ENCODE measurements at places on chromosomes 1 and 21.

GRCh38 chr1:200808846-200809245 is 63.9 kb upstream of the GPR25 start:
- no peak for DNase-seq

DNA sequence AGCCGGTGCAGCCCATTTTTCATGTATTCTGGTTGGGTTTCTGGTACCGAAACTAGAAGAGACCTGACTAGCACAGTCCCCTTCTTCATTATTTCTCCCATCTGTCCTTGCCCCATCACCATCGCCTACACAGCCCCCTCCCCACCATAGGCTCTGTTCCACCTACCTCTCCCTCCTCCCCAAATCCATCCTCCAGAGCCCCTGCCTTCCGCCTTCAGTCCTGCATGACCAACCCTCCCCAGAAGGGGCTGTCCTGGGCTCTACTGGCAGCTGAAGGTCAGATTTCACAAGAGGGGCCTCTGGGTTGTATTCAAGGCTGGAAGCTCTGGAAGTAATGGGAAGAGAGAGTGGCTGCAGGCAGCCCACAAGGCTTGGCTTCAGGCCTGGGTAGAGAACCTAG is 55.2 kb downstream of the SDC3 start:
- no peak for DNase-seq

DNA sequence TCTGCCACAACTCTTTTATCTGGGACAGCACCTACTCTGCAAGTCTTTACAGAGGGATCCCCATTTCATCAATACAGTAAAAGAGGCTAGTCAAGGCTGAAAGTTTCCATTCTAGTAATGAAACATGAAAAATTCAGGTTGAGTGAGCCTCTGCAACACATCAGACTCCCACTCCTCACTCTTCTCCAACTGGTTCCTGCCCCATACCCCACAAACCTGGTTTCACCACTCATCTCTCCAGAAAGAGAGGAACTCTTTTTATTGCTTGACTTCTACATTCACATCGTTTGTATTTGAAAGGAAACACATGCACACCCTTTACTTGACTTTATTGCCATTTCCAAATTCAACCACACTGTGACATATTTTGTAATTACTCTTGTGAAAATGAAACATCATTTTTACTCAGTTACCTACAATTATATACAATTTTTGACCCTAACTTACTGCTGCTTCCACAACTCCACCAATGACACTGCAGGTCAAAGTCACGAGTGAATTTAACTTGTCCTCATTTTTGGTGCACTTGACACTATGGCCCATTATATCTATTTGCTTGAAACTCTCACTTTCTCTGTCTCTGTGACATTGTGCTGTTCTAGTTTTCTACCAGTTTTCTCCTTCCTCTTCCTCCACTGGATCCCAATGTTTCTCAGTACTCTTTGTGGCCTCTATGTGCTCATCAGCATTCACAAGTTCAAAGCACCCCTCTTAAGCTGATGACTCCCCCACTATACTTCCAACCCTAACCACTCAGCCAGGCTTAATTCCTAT is 8.0 kb downstream of the STX6 start:
- peak; percentile 3 for DNase-seq

- DNase-seq, result no peak
Observed at GRCh38 chr1:53459321-53460175, at the start of gene DMRTB1. TSS of gene DMRTB1 (plus strand) at chr1:53459399. CDS start at chr1:53459454, 55 bp downstream.

GRCh38 chr1:72177711-72178110 is 104.6 kb downstream of the NEGR1 start:
- peak; percentile 64 for DNase-seq

DNA sequence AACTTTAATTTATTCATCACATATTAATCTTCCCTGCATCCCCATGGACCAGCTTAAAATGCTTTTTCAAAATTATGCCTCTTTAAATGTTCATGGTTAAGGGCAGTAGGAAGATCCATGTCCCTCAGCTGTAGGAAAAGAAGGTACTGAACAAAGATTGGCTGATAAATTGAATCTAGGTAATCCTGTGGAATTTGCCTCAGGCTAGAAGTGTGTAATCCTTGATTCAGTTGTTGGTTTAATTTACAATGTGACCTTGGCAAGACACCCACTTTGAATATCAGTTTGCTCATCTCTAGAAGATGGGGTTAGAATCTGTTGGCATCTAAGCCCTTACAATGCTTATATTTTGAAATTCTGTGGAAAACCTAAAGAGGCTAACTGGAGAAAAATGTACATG is 6.1 kb downstream of the TTC4 start:
- DNase-seq, result no peak

- no peak for DNase-seq
Observed at GRCh38 chr1:74571493-74571800, 59.0 kb upstream of the LRRC53 start.

DNA sequence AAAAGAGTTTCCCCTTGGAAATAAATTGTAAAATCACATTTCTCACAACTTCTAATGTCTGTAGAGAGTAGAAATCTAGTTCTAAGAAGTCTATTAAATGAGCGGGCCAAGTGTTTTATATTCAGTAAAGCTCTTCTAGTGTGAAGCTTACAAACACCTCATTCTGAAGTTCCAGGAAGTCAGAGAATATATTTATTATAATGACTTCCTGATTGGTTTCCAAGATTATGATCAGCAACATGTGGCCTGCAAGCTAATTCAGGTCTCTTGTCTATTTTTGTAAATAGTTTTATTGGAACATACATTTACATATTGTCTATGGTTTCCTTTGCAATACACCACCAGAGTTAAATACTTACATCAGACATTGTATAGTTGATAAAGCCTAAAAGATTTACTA is 603.9 kb downstream of the AMY1C start:
- DNase-seq, result no peak

GRCh38 chr1:98870959-98871903 is 133.4 kb downstream of the PLPPR5 start:
- peak; percentile 3 for DNase-seq

GRCh38 chr1:4034318-4034887 is 134.3 kb upstream of the C1orf174 start:
- DNase-seq, result no peak

GRCh38 chr1:229938551-229938950 is 128.5 kb upstream of the GALNT2 start:
- no peak for DNase-seq

- DNase-seq, result no peak
Observed at GRCh38 chr1:6998267-6998666, 213.0 kb downstream of the CAMTA1 start.

GRCh38 chr1:55781003-55781402 is 565.8 kb upstream of the USP24 start:
- DNase-seq, result no peak

DNA sequence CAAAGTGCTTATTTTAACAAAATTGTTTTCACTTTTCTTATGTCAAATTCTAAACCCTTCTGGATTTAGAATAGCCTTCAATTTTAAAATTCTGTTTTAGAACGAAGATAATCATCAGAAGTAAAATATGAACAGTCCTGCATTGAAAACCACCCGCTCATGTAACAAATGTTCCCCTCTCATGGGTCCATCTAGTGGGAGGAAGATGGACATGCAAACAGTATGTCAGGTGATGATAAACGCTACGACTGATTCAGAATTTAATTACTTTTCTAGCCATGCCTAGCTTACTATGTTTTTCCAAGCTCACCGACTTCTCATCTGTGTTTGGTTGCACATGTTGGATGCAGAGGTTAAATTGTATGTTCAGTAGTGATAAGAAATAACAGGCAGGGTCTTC is 23.5 kb downstream of the SOD1 start:
- DNase-seq, result no peak

DNA sequence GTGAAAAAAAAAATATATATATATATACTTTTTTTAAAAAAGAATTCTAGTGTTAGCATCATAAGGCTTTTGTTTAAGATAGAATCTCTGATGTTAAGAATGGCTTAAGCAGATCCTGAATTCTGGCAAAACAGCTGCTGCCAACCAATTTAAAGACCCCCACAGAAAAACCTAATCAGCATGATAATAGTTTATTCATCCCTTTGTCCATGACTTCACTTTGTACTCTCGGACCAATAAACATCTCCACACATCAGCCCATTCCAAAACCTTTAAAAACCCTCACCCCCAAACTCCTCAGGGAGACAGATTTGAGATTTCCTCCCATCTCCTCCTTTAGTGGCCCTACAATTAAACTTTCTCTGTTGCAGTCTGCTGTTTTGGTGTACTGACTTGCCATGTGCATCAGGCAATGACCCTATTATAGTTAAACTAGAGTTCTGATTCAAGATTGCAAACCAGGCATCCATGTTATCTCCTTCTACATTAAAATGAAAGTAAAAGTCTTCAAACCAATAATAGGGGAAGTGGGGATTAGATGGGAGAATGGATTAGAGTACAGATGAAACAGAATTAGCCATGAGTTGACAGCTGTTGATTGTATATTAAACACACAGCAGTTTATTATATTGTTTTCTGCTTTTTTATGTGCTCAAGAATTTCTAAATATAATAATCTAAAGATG is 9.8 kb upstream of the PHTF1 start:
- no peak for DNase-seq

- peak; percentile 55 for DNase-seq
Observed at GRCh38 chr1:224543453-224543852, 72.7 kb upstream of the CNIH3 start.

GRCh38 chr21:31034378-31034777 is 3.9 kb downstream of the KRTAP19-8 start:
- no peak for DNase-seq

GRCh38 chr1:78176448-78176847 is 130.7 kb downstream of the GIPC2 start:
- DNase-seq, result peak; percentile 79

DNA sequence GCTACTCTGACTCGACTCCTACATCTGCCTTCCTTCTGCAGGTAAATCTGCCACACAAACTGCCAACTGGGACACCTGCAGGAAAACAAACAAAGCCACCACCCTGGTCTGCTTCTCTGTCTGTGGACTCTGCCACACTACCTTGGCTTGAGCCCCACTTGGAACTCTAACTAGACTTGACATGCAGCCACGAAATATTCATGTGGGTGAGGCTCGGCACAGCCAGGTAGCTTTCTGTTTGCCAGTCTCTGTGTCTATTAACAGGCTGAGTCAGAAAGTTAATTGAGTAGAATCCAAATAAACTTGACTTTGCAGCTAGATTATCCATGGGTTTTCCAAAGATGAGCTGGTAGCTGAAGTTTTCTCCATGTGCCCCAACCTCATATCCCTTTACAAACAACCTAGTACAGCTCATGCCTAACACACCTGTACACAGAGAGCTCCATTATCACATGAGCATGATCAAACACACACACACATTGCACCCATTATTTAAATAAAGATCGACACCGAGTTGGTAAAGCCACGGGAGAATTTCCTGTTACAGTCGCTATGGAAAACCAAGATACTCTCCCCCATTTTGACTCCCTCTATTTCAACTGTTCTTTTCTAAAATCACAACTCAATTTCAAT is 808 bp downstream of the C1orf116 start:
- DNase-seq, result no peak

- DNase-seq, result peak; percentile 74
Observed at GRCh38 chr1:184296466-184297243, 90.2 kb upstream of the C1orf21 start.

- DNase-seq, result no peak
Observed at GRCh38 chr1:200473698-200474371, 64.0 kb upstream of the ZNF281 start.

- DNase-seq, result no peak
Observed at GRCh38 chr1:9164919-9165318, 36.0 kb upstream of the GPR157 start.

GRCh38 chr1:94713472-94714141 is 106.5 kb upstream of the SLC44A3 start:
- DNase-seq, result peak; percentile 100

- no peak for DNase-seq
Observed at GRCh38 chr1:84467298-84467697, 11.8 kb upstream of the RPF1 start.

DNA sequence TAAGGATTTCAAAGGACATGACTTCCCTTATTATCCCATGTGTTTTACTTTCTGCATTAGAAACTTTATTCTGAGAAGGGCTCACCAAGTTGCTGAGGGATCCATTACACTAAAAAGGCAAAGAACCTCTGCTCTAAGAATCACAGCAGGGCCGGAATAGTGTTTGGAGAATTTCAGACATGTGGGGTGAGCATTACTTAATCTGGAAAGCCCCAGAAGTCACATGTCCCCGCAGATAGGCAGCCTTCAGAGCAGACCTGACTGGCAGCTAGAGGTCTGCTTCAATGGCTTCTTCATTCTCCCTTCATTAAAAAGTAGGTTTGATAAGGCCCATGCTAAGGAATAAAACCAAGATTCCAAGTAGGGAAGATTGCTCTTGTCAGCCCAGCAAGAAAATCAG is 52.6 kb upstream of the RBM15 start:
- DNase-seq, result no peak

DNA sequence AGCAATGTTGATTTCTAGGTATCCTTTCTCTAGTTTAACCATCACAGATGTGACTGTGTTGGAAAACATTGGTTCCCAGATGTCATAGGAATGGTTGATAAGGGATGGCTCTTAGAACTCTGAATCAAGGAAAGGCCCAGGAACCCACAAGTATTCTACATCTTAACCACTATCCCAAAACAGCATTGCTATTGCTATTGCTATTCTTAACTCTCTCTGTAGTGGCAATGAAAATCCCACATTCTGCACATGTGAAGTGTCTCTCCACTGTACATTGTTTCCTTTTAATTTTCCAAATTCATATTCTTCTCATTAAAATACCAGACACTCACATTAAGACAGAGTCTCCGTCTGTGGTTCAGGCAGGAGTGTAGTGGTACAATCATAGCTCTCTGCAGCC is 420.4 kb upstream of the RUNX1 start:
- DNase-seq, result no peak

- DNase-seq, result no peak
Observed at GRCh38 chr1:104195395-104195794, 445.7 kb downstream of the AMY1C start.

GRCh38 chr21:39867198-39867650 is at the start of gene PCP4:
TSS of gene PCP4 (plus strand) at chr21:39867438. CDS start at chr21:39867502, 64 bp downstream.
- no peak for DNase-seq

DNA sequence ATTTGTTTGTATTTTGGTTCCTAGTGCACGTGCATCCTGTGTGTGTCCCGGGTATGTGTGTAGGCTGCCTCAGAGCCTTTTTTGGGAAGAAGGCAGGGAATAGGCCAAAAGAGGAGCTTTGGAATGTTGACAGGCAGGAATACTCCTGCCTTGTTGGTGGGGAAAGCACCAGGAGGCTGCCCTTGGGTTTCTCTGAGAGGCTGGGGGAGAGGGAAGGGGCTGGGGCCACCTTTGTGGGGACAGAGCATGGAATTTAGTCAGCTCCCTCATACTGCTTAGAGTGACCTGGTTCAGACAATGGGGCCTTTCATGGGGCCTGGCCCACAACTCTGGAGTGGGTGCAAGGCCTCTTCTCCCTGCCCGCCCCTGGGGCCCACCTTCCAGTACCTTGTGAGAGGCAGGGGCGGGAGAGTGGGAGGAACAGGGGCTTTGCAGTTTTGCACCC is 31.3 kb downstream of the ACOT11 start:
- no peak for DNase-seq
